Stimulated activated memory B cell treated with anti-CD40 and anti-IgM and Interleukin-4, amounts not matched to agents 10 μg/mL and 1 μg/mL and 100 μg/mL, for 72 hours (primary cell): ENCODE measurements at places on chromosomes 1 and 21.

GRCh38 chr1:85109475-85109874, 61.2 kb upstream of the MCOLN3 start:
- no peak for ATAC-seq

DNA sequence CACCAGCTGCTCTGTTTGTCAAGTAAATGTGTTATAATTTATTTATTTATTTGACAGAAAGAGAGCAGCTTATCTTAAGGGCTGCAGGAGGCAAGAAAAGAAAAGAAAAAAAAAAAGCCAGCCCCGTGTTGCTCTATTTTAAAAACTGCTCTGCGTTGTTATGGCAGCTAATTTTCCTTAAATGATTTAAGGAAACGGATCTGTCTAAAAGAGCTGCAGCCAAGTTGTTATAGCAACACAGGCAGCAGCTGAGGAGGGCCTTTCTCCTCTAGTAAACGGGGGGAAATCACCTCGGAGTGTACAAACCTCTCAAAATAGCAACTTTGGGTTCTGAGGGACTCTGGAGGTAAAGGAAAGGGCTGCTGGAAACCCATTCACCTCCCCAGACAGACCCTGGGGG, 149.2 kb downstream of the BEND5 start:
- ATAC-seq: no peak

GRCh38 chr1:161681879-161682278, 18.9 kb downstream of the FCGR2B start:
- no peak for ATAC-seq

- ATAC-seq: no peak
Measured at GRCh38 chr1:2291577-2291976, 63.5 kb downstream of the SKI start.

DNA sequence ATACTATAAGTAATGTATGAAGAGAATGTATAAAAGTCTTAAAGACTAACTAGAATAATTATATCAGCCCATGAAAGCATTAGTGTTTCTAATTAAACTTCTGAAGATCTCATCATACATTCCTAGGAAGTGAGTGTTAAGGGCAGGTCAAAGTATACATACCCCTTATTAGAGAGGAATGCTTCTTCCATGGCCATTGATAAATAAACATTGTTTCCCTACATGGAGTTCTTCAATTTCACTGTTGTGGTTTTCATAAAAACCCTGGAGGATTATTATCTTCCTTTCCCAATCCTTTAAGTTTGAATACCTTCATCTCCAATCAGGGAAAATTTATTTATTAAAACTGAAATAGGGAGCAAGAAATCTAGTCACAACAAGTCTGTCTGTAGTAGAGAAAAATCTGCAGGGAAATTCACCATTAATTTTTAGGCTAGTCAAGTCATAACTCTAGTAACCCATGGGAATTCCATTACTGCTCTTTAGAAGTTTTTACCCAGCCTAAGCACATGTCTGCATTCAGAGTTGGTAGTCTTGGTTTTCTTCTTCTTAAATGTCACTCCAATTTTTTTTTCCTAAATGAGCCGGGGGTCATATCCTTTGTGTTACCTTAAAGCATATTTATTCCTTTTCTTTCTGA, 147.0 kb downstream of the TNFSF18 start:
- ATAC-seq: no peak

DNA sequence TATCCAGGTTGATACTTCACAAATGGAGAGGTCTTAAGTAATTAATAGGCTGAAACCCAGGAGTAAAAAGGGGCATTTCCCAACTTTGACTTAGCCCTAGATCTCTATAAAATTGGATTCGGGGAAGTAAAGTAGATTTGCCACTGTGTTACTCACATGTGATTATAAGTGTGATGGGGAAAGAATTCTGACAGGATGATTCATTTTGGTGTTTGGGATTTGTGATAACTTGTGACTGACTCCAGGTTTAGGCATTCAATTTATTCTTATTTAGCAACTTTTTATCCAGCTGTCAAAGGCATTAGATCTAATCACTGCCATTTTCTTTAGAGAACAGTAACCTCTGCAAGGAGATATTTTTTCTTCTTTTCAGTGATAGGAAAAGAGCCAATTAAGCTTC, 175.5 kb downstream of the ASTN1 start:
- ATAC-seq: no peak

GRCh38 chr1:89466307-89466930, 58.2 kb upstream of the LRRC8B start:
- no peak for ATAC-seq

GRCh38 chr1:215958841-215959240, 391.7 kb downstream of the KCTD3 start:
- no peak for ATAC-seq

- ATAC-seq: no peak
Measured at GRCh38 chr1:159960721-159961381, 6.8 kb upstream of the SLAMF9 start.

- no peak for ATAC-seq
Measured at GRCh38 chr1:18234790-18235242, 127.2 kb downstream of the IGSF21 start.

GRCh38 chr1:203558064-203558760, 64.3 kb downstream of the OPTC start:
- no peak for ATAC-seq

- no peak for ATAC-seq
Measured at GRCh38 chr1:41536361-41536802, 51.9 kb upstream of the EDN2 start.

DNA sequence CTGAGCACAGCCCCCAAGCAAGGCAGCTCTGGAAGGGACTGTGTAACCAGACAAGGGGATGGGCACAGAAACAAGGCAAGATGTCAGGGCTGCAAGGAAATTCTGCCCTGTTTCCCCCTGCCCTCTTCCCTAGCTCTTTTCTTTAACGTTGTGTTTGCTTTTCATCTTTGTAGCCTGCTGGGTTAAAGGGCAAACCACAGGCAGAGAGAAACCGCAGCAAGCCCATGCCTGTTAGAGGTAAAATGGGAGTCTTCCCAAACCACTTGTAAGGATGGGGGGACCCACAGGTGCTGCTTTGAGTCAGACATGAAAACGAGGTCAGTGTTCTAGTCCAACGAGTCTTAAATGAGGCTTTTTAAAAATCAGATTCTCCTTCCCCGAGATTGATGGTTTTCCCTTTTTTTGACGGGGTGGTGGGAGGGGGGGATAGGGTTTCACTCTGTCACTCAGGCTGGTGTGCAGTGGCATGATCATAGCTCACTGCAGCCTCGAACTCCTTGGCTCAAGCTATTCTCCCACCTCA, 13.3 kb downstream of the TGFBR3 start:
- no peak for ATAC-seq

DNA sequence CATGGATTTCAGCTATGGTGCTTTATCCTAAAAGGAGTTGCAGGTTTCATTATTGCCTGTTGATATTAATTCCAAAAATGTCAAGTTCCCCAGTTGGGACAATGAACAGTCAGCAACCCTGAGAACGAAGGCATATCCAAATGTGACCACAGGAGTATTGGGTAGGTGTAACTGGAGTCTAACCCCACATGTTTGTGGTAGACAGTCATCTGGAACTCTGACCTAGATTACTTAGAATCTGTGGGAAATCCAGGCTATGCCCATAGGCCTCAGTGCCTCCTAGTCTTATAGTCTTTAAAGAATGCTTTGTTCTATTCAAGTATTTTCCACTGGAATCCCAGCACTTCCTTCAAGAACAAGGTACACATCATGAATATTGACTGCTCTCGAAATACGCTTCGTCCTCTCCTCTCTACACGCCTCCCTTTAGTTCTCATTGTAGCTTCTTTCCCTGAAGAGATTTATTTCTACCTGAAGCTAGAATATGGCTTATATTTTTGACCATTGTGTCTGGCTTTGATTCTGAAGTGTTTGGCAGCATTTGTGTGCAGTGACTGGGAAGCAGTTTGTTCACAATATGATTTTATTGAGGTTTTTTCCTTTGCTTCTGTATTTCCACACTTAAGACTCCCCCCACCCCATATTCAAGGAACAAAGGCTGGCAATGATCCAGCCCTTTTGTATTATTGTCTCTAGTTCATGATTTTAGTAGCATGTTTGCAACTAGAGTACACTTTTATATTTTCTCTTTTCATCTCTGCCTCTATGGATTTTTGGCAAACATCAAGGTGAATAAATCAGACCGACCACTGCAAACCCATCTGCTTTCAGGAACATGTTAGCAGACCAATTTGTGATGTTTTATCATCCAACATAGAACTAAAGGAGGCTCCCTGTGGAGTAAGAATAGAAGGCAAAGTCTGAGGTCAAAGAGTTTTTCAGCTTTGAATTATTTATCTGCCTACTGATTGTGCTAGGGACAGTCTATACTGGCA, 178.6 kb downstream of the GPR52 start:
- ATAC-seq: no peak

GRCh38 chr1:63883494-63884235, 109.8 kb downstream of the ROR1 start:
- no peak for ATAC-seq

GRCh38 chr1:39305555-39305954, 101.1 kb downstream of the MACF1 start:
- no peak for ATAC-seq

DNA sequence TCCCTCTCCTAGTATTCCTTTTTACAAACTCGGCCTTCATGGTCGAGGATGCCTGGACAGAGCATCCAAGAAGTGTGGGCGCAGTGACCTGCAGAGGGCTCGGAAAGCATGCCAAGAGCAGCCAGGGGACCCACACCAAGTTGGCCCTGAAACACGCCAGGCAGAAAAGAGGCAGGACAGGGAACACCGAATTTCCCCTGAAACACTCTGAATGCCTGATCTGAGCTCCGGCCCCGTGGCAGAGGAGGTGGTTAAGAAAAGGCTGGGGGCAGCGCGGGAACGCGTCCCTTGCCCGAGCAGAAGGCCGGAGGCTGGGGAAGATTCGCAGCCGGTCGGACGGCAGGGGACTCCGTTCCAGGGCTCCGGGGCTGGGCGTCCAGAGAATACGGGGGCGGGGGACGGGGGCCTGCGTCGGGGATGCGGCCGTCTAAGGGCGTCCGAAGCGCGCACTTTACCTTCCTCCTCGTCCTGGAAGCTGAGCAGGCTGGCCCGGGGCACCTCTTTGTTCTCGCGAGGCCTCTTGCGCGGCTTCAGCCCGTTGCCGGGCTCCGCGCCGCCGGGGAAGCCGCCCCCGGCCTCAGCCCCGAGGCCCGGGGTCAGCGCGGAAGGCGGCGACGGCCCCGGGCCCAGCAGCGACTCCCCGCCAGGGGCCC, 558 bp downstream of the PAXBP1 start:
- ATAC-seq: peak; percentile 71

GRCh38 chr1:203168991-203169390, 6.6 kb downstream of the MYBPH start:
- no peak for ATAC-seq

- peak; percentile 79 for ATAC-seq
Measured at GRCh38 chr1:151934048-151934493, 24.8 kb upstream of the THEM4 start.

DNA sequence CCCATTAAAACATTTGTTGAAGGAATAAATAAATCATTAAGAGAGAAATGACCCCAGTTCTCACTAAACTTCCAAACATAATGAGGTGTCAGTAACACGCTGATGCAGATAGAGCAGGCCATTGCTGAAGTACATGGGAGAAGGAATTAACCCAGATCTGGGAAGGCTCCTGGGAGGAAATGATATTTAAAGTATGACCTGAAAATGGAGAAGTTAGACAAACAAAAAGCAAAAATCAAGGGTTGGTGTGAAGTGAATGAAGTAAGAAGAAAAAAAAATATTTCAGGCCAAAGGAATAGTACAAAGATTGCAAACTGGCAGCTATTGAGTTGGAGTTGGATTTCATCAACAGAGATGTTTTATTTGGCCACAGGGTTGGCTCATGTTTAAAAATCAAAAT, 71.4 kb downstream of the RGS2 start:
- no peak for ATAC-seq

DNA sequence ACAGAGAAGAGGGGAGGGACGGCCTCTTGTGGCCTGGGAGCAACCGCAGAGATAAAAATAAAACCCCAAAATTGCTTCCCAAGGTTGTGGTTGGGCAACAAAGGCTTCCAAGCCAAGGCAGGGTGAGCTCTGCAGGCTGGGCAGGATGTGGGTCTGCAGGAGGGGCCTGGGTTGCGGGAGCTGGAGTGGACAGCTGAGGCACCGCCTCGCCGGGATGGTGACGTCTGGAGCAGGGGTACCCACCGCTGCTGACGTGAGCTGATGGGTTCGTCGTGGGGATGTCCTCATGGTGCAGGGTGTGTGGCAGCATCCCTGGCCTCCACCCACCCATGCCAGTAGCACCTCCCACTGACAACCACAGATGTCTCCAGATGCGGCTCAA, 3.7 kb downstream of the AURKAIP1 start:
- ATAC-seq: no peak

DNA sequence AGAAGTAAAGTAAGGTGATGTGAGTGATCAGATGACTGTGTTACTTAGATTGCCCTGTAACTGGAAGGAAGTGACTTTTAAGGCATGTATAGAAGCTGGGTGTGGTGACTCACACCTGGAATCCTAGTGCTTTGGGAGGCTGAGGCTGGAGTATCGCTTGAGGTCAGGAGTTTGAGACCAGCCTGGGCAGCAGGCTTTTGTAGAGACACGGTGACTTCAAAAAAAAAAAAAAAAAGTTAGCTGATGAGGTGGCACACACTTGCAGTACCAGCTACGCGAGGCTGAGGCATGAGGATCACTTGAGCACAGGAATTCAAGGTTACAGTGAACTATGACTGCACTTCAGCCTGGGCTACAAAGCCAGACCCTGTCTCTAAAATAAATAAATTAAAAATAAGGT, 2.3 kb upstream of the USP16 start:
- ATAC-seq: no peak

DNA sequence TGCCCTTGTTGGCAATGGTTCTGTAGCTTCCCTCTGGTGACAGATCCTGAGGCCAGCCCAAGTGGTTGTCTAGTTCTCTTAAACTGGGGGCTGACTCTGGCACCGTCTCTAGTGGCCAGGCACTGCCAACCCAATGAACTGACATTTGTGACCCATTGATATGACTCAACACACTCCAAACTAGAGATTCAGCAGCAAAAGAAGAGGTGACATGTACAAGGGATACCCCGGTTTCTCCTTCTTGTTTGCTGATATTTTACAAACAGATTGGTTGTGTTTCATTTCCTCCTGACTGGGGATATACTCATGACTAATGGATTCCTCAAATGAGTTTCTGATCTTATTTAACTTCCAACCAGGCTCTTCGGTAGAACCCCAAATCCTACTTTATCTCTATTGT, 65.9 kb upstream of the DNAJC6 start:
- ATAC-seq: peak; percentile 41

GRCh38 chr1:209080170-209080781, 503.2 kb upstream of the CAMK1G start:
- no peak for ATAC-seq

- ATAC-seq: no peak
Measured at GRCh38 chr1:227424159-227424680, 105.9 kb upstream of the CDC42BPA start.

- no peak for ATAC-seq
Measured at GRCh38 chr1:59220356-59220755, 76.5 kb upstream of the FGGY start.

- ATAC-seq: no peak
Measured at GRCh38 chr1:226572325-226572726, 23.8 kb downstream of the STUM start.
